Stimulated activated CD8-positive, alpha-beta memory T cell treated with anti-CD3 and anti-CD28 coated beads, Interleukin-4, amount 100 ng/mL, for 1 hour (primary cell): ENCODE measurements at places on chromosomes 6 and 20.

DNA sequence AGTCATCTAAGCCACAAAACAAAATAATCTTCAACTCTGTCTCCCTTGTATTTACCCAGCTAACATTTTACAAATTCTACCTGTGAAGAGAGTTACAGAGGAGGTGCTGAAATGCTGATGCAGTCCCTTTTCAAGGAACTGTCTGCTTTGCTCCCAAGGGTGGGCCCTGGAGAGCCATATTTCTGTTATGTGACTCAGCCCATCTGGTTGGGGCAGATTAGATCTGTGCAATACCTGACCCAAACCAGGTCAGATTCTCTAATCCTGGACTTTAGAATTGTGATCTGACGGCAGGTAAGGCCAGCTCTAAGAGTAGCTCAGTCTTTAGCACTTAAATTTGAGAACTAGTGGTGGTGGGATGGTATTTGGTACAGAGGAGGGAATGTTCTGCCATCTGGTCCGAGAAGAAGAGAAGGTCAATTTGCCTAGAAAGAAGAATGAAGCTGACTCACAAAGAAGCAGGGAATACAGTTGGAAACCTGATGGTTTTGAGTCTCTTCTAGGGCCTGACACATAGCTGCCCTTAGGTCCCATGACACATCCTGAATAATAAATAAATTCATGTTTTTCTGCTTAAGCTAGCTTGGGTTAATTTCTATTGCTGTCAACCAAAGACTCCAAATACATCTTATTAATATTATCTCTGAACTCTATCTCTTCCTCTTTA is 8.1 kb downstream of the ZNF311 start:
- DNase-seq: no peak

GRCh38 chr20:20363799-20364592 is 3.9 kb upstream of the INSM1 start:
- DNase-seq: no peak

DNA sequence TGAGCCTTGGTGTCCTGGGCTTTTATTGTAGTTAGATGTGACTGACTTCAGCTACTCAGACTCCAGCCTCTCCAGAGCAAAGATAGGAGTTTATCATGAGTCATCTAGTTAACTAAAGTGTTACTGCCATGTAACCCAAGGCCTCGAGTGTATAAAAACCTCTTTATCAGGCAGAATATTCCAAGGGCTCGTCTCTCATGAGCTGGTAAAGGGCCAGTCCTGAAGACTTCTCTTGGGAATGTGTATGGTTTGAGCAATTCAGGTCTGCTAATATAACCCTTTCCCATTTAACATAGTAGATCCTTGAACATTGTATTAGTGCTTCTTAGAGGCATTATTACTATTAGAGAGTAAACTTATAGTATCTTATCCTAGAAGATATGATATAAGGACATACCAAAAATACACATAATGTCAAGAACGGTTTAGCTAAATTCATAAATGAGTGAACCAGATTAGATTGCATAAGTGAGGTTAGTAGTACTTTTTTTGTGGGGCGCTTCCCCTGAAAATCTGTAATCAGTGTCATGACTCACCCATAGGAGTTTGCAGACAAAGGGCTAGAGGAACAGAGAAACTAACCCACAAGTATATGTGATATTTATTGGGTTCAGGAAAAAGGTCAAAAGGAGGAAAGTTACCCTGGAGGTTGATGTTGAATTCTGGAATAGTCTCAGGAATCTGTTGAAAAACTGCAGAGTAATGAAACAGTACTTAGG is 16.0 kb downstream of the DSE start:
- DNase-seq: no peak

DNA sequence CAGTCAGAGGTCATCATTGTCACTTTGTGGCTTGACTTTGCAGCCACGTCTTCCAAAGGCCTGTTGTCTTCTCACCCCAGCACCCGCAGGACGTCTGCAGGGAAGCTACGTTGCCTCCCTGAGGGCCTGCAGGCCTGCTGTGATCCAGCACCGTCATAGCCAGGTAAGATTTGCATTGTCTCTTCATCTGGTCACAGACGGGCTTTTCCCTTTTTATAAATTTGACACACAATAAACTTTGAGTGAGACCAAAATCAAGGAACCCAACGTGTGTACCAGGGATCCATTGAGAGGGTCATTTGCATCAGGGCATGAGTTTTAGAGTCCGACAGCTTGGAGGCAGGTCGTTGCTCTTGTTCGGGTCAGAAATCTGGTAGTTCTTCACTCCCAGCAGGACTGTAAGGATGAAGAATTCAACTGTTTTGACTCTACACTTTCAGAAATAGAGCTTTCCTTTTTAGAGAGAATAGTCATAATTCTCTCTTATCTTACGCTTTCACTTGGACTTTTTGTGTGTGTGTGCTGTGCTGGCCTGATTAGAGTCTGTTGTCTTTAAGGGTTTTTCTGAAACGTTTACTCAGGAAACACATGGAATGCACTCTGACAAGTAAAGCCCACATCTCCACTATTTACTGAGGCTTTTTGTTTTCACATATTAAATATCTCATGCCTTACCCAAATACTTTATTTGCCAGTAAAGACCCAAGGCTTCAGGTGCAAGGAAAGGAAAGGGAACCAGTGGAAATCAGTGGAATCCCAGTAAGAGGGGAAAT is 177.2 kb upstream of the TAB2 start:
- no peak for DNase-seq

DNA sequence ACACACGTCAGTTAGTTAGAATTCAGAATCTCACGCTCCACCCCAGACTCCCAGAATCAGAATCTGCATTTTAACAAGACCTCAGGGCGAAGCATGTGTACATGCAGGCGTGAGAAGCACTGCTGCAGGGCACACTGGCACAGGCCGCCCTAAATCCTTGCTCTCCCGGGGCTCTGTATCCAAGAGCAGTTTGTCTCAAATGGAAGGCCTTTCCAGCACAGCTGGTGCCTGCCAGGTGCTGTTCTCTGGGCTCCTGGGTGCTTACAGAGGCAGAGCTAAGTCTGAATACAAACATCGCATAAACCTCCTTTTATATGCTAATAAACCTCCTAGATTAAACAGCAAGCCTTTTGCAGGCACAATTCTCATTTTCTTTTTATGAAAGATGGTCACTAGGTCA is 119.1 kb upstream of the CD93 start:
- no peak for DNase-seq

DNA sequence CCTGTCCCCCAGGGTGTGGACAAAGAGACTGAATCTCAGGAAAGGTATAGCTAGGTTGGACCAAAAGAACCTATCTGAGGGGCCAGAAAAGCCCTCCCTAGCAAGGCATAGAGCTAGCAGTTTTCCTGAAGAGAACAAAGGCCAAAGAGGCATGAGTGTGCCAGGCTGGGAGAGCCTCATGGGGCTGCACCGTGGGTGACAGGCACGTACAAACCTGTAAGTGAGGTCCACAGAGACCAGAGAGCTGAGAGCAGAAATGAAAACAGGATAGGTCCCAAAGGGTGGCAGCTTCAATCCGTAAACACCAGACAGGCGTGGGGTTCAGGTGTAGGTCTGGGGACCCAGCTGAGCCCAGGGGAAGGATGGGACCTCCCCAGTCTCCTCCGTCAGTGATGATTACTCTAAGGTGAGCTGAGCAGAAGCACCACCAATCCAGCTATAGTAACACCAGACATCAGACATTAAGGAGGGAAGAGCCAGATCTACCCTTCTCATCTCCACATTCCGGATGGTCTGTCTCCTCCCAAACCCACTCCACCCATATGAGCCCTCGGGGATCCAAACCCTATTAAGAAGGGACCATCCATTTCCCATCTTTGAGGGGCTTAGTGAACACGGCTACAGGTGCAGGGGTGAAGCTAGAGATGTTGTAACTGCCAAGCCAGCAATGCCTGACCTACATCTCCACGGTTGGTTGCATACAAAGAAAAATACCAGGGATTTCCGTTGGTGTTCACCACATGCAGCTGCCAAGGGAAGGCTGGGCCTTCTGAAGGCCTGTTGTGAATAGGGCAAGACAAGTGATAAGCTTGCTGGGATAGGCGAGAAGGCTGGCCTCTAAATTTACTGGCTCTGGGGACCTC is 38.3 kb downstream of the BCL2L1 start:
- no peak for DNase-seq

DNA sequence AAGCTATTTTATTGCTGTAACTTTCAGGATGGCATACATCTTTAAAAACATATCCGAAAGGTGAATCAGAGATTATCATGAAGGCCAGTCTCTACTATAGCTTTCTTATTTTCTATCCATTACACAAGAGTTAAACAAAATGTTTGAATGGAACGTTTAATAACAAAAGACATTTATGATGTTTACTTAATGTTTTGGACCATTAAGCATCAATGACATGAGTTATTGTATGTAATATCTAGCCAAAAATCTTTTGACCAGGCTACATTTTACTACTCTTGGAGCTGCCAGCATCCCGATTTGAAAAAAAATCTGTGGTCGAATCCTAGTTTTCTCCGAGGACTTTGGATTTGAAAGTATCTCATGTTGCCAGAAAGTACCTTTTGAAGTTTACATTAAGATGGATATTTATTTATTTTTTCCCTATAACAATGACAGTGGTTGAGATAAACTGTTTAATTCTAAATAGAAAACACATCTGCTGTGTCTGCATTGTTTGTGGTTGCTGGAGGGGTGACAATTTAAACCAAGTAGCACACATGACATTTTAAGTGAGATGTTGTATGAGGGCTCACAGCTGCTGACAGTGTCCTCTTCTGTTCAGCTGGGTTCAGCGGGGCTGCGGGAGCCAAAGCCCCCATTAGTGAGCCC is 293.7 kb upstream of the TCF21 start:
- DNase-seq: no peak

GRCh38 chr20:48433178-48433577 is 394.6 kb downstream of the PREX1 start:
- no peak for DNase-seq

GRCh38 chr6:753486-753885 is 60.5 kb upstream of the EXOC2 start:
- DNase-seq: no peak

DNA sequence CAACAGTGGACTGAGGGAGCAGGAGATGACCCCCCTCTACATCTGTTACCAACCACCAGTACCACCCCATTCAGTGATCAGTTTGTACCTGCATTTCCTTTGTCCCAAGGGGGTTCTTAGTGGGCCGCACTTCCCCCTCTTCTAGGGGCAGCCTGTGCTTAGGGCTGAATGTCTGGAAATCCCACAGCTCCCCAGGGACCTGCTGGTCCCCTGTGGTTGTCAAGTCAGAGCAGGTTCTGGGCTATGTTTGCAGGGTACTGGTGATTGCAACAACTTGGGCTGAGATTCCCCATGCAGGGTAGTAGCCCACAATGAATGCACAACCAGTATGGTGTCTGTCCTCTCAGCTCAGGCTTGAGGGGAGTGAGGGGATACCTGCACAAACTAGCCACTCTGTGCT is 39.7 kb upstream of the COL10A1 start:
- DNase-seq: no peak

DNA sequence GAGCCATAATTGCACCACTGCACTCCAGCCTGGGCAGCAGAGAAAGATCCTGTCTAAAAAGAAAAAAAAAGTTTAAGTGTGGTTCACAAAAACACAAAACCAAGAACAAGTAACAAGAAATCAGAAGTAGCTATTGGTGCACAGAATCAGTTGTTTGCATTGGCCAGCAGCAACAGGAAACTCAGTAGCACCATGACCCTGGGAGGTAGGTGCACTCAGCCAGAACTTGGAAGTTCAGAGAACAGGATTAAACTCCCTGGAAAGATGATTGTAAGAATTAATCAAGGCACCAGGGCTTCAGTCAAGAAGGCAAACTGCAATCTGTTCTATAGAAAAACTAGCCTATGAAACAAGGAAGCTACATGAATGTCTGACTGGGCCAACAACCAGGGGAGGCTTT is 267.9 kb downstream of the COL12A1 start:
- no peak for DNase-seq

DNA sequence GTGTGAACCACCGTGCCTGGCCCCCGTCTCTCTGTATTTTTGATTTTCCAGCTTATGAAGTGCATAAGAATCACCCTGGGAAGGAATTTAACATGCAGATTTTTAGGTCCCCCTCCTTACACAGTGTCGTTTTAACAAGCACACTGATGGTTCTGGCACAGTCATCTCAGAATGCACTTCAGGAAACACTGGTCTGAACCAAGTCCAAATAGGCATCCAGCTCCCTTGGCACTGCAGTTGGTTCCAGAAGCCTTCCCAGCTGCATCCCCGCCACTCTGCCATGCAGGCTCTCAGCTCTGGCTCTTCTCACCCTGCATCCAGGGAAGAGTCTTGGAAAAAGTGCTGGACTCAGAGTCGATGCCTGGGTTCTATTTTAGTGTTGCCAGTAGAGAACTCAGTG is 20.1 kb downstream of the RIPOR2 start:
- DNase-seq: no peak

- DNase-seq: no peak
These were observed 20.2 kb downstream of the FBXL4 start for GRCh38 chr6:98927534-98927933.

DNA sequence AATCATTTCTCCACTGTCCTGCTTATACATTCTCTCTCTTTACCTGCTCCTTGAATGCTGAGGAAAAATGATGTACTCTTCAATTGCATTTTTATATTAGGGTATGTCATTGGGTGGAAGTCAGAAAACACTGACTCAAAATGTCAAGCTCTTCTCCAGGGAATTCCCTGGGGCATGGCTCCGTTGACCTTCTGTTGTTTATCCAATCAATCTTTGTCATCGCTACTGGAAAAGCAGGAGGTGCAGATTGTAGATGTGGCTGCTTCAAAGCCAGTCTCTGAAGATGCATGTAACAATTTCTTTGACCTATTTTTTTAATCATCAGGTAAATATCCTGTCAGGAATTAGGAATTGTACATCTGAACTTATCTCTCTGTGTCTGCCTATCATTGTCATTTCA is 63.9 kb upstream of the TENT5A start:
- DNase-seq: no peak

- DNase-seq: no peak
These were observed 492.0 kb upstream of the MARCKS start for GRCh38 chr6:113365191-113365590.

DNA sequence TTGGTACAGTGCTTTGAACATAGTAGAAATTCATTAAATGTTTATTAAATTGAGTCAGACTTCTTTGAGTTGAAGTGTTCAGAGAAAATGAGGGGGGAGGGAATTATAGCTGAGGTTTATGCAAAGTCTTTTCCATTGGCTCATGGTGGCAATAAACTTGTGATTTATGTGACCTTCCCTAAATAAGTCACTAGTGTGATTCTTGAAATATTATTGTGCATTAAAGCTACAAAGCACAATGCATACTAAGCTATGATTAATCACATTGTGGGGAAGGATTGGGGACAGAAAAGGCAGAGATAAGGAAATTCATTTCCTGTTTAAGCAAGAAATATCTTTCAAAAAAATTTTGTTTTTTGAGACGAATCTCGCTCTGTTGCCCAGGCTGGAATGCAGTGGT is 877.5 kb downstream of the TFAP2A start:
- DNase-seq: no peak

- DNase-seq: no peak
These were observed 5.4 kb upstream of the DEK start for GRCh38 chr6:18269717-18270116.

GRCh38 chr6:43738877-43739641 is 31.0 kb upstream of the VEGFA start:
- no peak for DNase-seq

DNA sequence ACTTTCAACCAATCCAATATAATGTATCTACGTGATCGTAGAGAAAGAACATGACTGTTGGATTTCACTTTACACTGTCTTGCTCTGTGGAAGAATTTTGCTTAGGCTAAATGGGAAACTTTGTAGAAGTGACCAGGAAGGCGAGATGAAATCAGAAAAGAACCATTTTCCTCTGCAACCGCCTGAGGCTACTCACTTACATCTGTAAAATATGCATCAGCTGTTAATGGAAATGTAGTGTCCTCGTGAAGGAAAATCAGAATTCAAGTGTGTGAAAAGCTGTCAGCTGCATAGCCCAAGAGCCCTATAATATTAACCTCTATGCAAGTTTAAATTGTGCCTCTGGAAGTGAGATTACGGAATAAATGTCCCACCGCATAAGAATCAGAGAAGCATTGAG is 277.9 kb downstream of the C6orf118 start:
- no peak for DNase-seq
